A172 (cell line): ENCODE measurements at places on chromosomes 11 and 22. TPM values are rescaled to one million over a fixed set of nuclear protein-coding genes. Genes with fewer than 3 reads are reported as not detected.

Gene CLCF1
- total RNA-seq, result 7.5 and 8.1 TPM in 2 replicates

DNA sequence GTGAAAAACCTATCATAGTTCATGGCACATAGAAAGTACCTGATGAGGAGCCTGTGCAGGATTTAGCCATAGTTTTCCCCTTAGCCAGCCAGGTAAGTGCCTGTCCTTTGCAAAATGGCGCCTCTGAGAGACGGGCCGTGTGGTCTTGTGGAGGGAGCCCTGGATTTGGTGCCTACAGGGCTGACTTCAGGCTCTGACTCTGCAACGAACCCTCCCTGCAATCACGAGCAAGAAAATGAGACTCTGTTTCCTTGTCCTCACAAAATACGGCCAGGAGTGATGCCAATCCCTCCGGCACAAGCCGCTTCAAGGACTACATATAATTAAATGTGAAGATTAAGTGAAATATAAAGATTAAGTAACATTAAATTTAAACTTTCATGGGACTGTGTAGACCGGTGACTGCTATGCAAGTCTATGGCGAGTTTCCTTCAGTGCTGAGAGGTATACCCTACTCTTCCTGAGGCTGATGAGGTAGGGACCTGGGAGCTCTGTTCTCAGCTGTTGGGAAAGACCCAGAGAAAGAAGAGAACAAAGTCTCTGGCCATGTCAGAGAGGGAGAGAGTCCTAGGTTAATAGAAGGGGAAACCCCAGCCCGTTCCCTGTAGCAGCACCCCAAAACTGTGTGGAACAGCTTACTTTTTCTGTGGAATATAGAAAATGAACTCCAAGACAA is 6.1 kb upstream of the CXCR5 start:
- DNase-seq, result no peak

GRCh38 chr11:72297828-72298227 is 53.9 kb upstream of the PHOX2A start:
- no peak for DNase-seq

- no peak for DNase-seq
Measured at GRCh38 chr11:63766531-63767235, 1.9 kb downstream of the ZFTA start.
